Epithelial cell of esophagus (primary cell): ENCODE measurements at places on chromosomes 3 and 15.

DNA sequence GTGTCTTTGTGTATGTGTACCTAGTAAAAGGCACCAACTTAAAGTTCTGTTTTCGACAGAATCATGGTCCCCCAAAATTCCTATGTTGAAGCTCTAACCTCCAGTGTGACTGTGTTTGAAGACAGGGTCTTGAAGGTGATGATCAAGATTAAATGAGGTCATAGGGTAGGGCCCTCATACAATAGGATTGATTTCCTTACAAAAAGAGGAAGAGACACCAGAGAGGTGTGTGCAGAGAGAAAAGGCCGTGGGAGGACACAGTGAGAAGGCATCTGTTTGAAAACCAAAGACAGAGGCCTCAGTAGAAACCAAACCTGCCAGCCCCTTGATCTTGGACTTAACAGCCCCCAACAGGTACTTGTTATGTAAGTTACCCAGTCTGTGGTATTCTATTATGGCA is 52.0 kb upstream of the CORO2B start:
- no peak for DNase-seq

- DNase-seq = no peak
Measured at GRCh38 chr3:167870759-167871158, 135.2 kb downstream of the SERPINI1 start.

- DNase-seq = peak; percentile 64
Measured at GRCh38 chr3:5212628-5213573, 25.4 kb downstream of the EDEM1 start.

- DNase-seq = peak; percentile 92
Measured at GRCh38 chr3:150237490-150237889, 170.6 kb upstream of the TSC22D2 start.

DNA sequence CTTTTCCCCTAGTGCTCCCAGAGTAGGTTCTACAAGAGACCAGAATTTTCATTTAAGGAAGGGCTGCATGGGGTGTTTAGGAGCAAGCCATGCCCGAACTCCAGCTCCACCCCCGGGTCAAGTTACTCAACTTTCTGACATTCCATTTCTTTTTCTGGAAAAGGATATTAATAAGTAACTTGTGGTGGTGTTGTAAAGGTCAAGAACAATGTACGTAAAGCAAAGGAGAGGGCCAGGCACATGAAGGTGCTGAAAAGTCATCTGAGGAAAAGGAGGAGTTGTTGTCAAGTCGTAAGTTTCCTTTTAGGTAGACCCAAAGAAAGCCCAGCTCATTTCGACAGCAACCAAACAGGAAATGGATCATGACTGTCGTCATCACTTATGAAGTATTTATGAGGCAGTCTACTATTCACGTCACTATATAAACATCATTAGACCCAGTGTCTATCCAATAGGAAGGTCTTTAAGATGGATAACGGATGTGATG is 319.6 kb upstream of the IL12A start:
- peak; percentile 13 for DNase-seq

- peak; percentile 69 for DNase-seq
Measured at GRCh38 chr3:128054367-128054766, 2.1 kb downstream of the SEC61A1 start.

GRCh38 chr3:87288446-87288845 is 12.1 kb upstream of the POU1F1 start:
- no peak for DNase-seq

GRCh38 chr3:47503033-47503432 is 10.5 kb downstream of the ELP6 start:
- no peak for DNase-seq

- no peak for DNase-seq
Measured at GRCh38 chr3:119653876-119654275, 6.5 kb downstream of the POPDC2 start.

GRCh38 chr15:82197733-82198594 is 64.6 kb downstream of the EFL1 start:
- DNase-seq = peak; percentile 75

GRCh38 chr3:138796761-138797160 is 38.0 kb downstream of the PIK3CB start:
- no peak for DNase-seq

GRCh38 chr3:70053293-70053692 is 53.8 kb downstream of the SAMMSON start:
- peak; percentile 4 for DNase-seq

GRCh38 chr15:61390138-61390537 is 161.0 kb upstream of the RORA start:
- DNase-seq = no peak

GRCh38 chr3:101131767-101132166 is 138.5 kb upstream of the ABI3BP start:
- DNase-seq = no peak

DNA sequence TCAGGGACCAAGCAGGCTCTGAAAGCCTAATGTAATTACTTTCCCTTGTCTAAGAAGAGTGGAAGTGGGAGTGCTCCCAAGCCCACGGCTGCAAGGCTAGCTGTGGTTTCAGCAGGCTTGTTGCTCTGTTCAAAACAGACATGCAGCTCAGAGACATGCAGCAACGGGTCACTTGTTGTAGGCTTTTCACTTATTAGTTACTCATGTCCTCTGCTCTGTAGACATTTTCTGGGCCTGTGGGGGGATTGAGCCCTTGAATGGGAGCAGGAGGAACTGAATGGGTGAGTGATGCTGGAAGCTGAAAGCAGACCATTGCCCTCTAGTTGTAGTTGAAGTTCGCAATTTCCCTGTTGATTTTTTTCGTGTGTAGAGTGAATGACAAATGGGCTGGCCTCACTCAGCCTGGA is 261.9 kb upstream of the NR2E3 start:
- DNase-seq = no peak

DNA sequence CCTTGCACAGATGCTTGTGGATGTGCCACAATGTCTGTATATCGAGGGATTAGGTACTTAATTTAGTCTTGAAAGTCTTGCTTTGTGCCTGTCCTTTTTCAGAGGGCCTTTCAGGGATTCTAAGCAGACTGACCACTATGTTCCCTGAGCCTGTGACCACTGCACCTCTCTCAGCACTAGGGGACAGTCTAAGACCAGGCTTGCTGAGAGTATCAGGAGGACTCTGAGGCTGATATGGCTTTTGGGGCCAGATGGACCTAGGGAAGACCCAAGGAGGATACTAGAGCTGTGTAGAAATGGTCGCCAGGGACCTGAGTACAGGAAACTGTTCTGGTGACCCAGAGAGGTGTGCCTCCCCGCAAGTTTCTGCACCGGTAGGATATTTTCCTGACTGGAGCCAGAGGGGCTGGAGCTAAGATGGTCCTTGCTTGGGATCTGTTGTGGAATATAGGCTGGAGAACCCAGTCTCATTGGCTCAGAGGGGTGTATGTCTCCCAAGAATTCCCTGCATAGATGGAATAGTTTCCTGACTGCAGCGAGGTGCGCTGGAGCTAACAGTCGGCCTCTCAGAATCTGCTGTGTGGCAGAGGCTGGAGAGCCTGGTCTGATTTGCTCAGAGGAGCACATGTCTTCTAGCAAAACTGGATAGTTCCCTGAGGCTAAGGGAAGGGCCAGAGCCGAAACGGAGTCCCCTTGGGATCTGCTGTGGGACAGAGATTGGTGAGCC is 213.2 kb upstream of the DCBLD2 start:
- peak; percentile 61 for DNase-seq

DNA sequence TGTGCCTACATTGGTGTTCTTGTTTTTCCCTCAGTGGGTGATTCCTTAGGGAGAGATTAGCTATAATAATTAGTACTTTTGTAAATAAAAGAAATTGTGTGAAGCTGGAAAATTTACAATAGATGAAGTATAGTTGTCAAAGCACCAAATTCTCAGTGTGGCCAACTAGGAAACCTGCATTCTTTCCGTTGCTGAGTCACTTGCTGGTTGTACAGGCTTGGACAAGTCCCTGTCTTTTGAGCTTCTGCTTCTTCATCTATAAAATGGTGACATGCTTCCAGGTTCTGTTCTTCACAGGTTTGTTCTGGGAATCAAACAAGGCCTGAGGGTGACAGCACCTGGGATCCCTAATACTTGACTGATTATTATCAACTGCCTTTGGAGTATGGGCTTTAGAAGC is 184.1 kb upstream of the HES1 start:
- DNase-seq = peak; percentile 88

GRCh38 chr3:102827386-102827785 is 392.6 kb downstream of the ZPLD1 start:
- DNase-seq = no peak

- no peak for DNase-seq
Measured at GRCh38 chr3:38205472-38205805, 40.1 kb downstream of the OXSR1 start.
